Esophagus squamous epithelium (tissue), 5 donors: ENCODE measurements at places on chromosomes 4 and X. TPM values are rescaled to one million over a fixed set of nuclear protein-coding genes. Genes with fewer than 3 reads are reported as not detected.

DNA sequence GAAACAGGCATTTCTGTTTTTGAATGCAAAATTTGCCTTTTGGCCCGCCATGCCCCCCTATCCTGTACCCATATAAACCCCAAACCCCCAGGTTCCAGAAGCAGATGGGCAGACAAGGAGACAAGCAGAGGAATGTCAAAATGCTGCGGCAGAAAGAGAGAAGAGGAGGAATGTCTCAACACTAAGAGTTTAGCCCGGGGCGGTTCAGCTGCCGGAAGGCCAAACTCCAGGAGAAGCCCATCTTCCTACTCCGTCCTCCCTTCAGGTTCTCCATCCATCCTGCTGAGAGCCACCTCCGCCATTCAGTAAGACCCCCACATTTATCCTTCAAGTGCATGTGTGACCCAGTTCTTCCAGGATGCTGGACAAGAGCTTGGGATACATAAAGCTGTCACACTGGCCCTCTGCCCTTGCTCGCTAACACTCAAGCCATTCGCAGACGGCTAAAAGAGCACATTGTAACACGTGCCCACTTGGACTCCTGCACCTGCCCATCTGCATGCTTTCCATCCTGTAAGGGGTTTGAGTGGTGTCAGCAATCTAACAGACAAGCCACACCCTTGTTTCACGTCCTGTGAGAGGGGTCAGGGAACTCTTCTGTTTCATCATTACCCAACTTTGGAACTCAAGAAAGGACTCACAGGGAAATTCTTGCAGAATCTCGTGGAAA is 31.3 kb downstream of the TLR10 start:
- DNase-seq: no peak
- no peaks in the 10 kb centered on the region for H3K36me3 ChIP-seq
- H3K4me3 ChIP-seq: no peak overlapping the region
- H3K4me1 ChIP-seq: no peaks in the 10 kb centered on the region
- no peaks in the 10 kb centered on the region for H3K27me3 ChIP-seq
- H3K27ac ChIP-seq: no peak overlapping the region

DNA sequence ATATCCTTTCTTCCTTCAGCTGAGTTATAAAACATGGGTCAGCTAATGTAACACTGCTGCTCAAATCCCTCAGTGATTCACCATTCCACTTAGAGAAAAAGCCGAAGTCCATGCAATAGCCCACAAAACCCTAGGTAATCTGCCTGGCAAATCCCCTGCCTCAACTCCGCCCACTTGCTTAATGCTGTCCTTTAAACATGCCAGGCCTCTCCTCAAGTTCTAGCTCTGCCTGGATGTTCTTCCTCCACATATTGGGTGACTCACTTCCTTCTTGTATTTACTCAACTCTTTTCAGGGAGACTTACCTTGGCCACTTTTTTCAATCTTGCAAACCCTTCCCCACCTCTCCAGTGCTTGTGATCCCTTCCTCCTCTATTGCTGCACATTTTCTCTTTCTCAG is 89.8 kb downstream of the EMCN start:
- peak overlapping the region; percentile 18 for H3K27ac ChIP-seq
- DNase-seq: no peak
- H3K4me1 ChIP-seq: peaks cover 14% of the 10 kb centered on the region

DNA sequence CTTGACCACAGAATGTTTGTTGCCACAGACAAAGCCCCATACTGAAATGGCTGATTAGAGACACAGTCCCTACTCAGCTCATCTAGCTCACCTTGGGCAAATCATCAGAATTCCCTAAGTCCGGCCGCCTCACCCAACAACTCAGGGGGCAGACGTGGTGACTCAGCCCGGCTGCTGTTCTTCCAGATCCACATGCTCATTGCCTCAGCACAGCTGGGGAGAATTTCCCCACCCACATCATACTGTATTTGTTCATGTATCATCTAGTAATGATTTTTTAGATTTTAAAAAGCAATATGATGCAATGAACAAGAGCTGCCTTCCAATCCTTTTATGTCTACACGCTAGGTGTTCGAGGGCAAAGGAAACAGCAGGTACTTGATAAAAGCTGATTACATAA is 333.8 kb upstream of the TENM3 start:
- no peaks in the 10 kb centered on the region for H3K4me1 ChIP-seq
- DNase-seq: no peak
- no peak overlapping the region for H3K4me3 ChIP-seq
- no peaks in the 10 kb centered on the region for H3K27me3 ChIP-seq
- H3K27ac ChIP-seq: no peak overlapping the region

Gene BCLAF3
- total RNA-seq: 3.5 TPM

Gene NDUFB11
- 41.4 TPM for total RNA-seq

Gene TMEM187
- 4.1 TPM for total RNA-seq

GRCh38 chr4:176236946-176237345 is 32.1 kb downstream of the ASB5 start:
- no peaks in the 10 kb centered on the region for H3K27me3 ChIP-seq
- no peaks in the 10 kb centered on the region for H3K4me1 ChIP-seq
- no peak for DNase-seq
- H3K4me3 ChIP-seq: no peak overlapping the region
- no peaks in the 10 kb centered on the region for H3K36me3 ChIP-seq

Gene PARM1
- 6.9 TPM for total RNA-seq

- H3K36me3 ChIP-seq: no peaks in the 10 kb centered on the region
- no peak for DNase-seq
- H3K27me3 ChIP-seq: no peaks in the 10 kb centered on the region
- peak overlapping the region; percentile 85 for H3K27ac ChIP-seq
- H3K4me3 ChIP-seq: no peak overlapping the region
These were observed 34.9 kb downstream of the ELOVL6 start for GRCh38 chr4:110163327-110164069.

GRCh38 chrX:19986531-19986930 is 4.3 kb downstream of the BCLAF3 start:
- DNase-seq: no peak
- H3K4me3 ChIP-seq: no peak overlapping the region
- no peaks in the 10 kb centered on the region for H3K27me3 ChIP-seq
- H3K36me3 ChIP-seq: no peaks in the 10 kb centered on the region
- no peak overlapping the region for H3K27ac ChIP-seq

- H3K27me3 ChIP-seq: no peaks in the 10 kb centered on the region
- no peak for DNase-seq
- no peaks in the 10 kb centered on the region for H3K4me1 ChIP-seq
- no peak overlapping the region for H3K4me3 ChIP-seq
- no peaks in the 10 kb centered on the region for H3K36me3 ChIP-seq
These were observed 66.0 kb downstream of the MANBA start for GRCh38 chr4:102694791-102695190.

DNA sequence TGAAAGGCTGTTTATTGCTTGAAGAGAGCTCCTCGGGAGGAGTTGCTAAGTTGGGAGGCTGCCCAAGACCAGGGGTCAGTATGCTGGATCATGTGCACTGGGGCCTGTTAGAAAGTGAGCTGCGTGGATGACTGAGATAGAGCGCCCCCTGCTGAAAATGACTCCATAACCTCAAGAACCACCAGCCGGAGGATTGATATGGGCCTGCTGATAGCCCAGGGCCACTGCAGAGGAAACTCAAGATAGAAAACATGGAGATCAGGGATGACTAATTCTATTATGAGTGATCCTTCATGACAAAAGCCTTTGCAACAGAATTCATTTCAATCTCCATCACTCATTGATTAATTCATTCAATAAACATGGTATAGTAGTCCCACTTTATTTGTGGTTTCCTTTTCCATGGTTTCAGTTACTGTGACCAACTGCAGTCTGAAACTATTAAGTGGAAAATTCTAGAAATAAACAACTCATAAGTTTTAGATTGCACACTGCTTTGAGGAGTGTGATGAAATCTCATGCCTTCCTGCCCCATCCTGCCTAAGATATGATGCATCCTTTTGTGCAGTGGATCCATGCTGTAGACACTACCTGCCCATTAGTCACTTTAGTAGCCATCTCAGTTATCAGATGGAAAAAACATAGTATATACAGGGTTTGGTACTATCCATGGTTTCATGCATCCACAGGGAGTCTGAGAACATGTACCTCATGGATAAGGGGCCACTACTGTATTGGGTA is 126.7 kb upstream of the MBNL3 start:
- H3K27ac ChIP-seq: no peak overlapping the region
- no peak for DNase-seq
- H3K4me3 ChIP-seq: no peak overlapping the region
- no peaks in the 10 kb centered on the region for H3K27me3 ChIP-seq

DNA sequence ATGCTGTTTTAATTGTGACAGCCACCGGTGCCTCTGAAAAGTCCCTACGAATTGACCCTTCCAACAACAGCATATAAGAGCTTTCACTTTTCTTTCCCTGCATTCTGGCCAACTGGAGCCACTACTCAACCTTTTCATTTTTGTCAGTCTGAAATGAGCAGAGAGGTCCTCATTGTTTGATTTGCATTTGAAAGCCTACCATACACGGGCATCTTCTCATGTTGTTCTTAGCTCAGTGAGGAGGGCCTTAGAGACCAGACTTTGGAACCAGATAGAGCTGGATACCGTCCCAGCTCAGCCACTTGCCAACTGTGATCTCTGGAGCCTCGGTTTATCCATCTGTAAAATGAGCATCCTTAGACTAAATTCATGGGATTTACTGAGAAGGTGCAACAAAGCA is 16.9 kb upstream of the TMSB4X start:
- H3K4me1 ChIP-seq: peaks cover 13% of the 10 kb centered on the region
- no peaks in the 10 kb centered on the region for H3K36me3 ChIP-seq
- H3K27me3 ChIP-seq: no peaks in the 10 kb centered on the region
- no peak for DNase-seq

DNA sequence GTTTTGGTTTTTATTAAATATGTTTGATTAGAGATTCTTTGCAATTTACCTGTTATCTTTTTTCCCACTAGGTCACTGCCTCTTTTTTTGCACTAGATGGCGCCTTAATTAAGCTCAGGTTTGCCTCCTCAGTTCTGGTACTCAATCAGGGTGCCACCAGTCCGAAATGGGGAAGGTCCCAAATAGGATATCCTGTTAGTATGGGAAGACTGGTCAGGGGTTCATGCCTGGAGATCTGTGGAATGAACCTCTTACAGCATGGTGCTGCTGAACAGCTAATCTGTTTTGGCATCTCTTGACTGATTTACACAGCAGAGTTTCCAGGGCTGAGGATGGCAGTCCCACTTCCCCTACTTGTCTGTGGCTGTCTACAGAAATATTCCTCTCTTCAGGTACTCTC is 24.2 kb upstream of the VSIG1 start:
- no peak overlapping the region for H3K4me3 ChIP-seq
- no peaks in the 10 kb centered on the region for H3K27me3 ChIP-seq
- no peak for DNase-seq
- no peaks in the 10 kb centered on the region for H3K36me3 ChIP-seq
- no peak overlapping the region for H3K27ac ChIP-seq
- no peaks in the 10 kb centered on the region for H3K4me1 ChIP-seq

DNA sequence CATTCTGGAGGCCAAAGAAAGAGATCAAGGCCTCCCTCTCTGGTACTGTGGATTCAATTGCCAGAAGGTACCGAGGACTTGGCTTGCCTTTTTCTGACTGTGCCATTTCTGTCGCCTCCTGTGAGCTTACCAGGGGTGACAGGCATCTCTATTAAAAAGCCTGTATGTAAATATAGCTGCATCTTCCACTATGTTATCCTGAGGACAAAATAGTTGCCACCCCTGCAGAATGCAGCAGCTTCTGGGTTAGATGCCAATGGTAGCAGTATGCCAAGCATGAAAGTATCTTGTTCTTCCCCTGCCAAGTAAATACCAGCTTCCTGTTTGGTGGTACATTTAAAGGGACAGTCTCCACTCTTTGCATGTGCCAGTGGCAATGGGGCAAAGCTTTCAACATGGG is 10.7 kb downstream of the TRPC5OS start:
- no peak overlapping the region for H3K27ac ChIP-seq
- H3K4me1 ChIP-seq: no peaks in the 10 kb centered on the region
- no peaks in the 10 kb centered on the region for H3K27me3 ChIP-seq
- no peaks in the 10 kb centered on the region for H3K36me3 ChIP-seq
- no peak overlapping the region for H3K4me3 ChIP-seq

Gene SMIM31
- not detected for total RNA-seq

Gene LONRF3
- 0.27 TPM for total RNA-seq

- no peak for DNase-seq
- no peaks in the 10 kb centered on the region for H3K36me3 ChIP-seq
- H3K4me1 ChIP-seq: no peaks in the 10 kb centered on the region
- H3K27ac ChIP-seq: no peak overlapping the region
- no peaks in the 10 kb centered on the region for H3K27me3 ChIP-seq
- H3K4me3 ChIP-seq: no peak overlapping the region
These were observed 77.8 kb downstream of the CLDN22 start for GRCh38 chr4:183242291-183242690.

DNA sequence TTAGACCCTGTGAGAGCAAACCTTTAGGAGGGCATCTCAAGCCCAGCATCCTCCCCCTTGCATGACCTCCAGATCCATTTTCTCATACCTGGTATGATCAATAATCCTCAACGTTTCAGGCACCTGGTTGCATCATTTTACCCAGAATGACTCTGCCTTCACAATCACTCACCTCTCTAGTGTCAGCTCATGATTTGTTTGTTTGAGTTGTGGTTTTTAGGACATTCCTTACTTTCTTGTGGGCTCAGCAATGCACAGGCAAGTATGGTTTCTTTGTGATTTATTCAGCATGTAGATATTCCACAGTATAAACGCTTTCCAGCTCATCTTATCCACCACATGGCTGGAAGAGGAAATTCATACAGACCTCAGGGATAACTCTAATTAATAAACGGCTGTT is 93.6 kb upstream of the CPEB2 start:
- no peaks in the 10 kb centered on the region for H3K4me1 ChIP-seq
- no peak for DNase-seq
- no peaks in the 10 kb centered on the region for H3K36me3 ChIP-seq
- H3K27ac ChIP-seq: no peak overlapping the region
- no peaks in the 10 kb centered on the region for H3K27me3 ChIP-seq

Gene GAB3
- total RNA-seq: 0.61 TPM

DNA sequence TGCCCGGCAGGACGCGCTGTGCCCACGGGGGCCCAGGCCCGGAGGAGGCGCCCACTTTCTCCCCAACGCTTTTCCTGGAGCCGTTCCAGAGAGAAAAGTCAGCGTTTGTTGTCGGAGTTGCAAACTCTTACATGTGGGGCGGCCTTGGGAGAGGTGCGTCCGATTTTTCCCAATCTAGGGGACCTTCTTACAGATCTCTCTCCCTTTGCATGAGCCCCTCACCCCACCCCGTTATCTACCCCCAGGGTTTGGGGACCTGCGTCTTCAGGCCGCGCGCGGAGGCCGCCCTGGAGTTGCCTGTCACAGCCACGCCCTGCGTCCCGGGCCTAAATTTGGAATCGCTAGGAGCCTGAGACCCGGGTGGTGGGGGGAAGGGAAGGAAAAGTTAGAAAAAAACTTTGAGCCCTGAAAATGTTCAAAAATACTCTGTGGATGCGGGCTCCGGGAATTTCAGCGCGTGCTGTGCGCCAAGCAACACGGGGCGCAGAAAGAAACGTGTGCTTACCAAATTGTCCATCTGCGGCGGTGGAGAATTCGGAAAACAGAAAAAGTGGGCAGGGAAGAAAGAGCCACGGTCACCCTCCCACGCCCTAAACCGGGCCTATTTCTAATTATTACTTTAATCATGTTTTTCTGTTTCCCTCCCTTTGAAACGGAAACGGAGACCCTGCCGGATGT is 587 bp downstream of the CD99 start:
- peaks cover 47% of the 10 kb centered on the region for H3K4me1 ChIP-seq
- H3K27me3 ChIP-seq: no peaks in the 10 kb centered on the region
- no peaks in the 10 kb centered on the region for H3K36me3 ChIP-seq
- H3K4me3 ChIP-seq: peak overlapping the region; percentile 88
- H3K27ac ChIP-seq: peak overlapping the region; percentile 94
- DNase-seq: no peak
